ENCODE measurements at places on chromosomes 3 and 15.

DNA sequence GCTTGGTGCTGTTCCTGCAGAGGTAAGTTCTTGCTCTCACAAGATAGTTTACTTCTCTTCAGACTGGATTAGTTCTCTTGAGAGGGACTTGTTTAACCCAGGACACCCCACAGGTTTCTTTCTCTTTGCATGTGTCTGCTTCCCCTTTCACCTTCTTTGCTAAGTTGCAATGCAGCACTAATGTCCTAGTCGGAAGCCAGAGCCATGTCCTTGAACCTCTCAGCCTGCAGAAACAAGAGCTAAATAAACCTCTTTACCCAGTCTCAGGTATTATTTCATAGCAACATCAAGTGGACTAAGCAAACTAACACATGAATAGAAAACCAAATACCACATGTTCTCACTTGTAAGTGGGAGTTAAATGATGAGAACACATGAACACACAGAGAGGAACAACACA lies 915.2 kb downstream of the NSUN3 start:
- no peak for DNase-seq

- DNase-seq: no peak
These were observed 558.3 kb downstream of the NAALADL2 start for GRCh38 chr3:175417426-175417825.

DNA sequence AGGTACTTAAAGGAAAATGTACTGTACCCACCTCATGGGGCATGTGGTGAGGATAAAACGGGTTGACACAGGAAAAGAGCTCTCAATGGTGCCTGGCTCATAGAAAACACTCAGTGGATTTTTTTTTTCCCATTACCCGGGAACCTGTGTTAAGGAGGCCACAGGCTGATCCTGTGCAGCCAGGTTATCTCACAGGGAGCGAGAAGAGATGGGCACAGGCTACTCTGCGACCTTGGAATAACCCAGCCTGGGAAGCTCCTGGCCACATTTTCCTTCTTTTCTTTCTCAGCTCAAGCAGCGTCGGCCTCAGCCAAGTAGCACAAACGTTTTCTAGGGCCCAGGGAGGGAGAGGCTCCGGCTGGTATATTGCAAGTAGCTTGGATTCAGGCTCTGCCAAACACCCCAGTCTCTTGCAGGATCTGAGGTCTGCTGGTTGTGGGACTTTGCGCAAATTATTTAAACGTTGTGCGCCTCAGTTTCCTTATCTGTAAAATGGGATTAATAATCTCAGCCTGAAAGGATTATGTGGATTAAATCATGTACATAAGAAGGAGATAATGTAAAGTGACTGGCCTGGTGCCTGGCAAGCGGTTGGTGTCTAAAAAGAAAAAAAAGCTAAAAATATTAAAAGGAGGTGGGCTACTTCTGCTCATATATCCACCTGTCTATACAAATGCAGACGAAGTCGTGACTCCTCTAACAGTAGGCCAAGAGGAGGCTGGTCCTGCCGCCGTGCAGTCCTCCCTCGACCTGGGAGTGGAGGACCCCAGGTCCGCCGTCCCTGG lies 2.2 kb downstream of the FURIN start:
- no peak for DNase-seq

GRCh38 chr3:22632536-22632935 lies 570.6 kb upstream of the UBE2E2 start:
- DNase-seq: no peak

GRCh38 chr3:26058901-26059321 lies 269.0 kb downstream of the OXSM start:
- no peak for DNase-seq

DNA sequence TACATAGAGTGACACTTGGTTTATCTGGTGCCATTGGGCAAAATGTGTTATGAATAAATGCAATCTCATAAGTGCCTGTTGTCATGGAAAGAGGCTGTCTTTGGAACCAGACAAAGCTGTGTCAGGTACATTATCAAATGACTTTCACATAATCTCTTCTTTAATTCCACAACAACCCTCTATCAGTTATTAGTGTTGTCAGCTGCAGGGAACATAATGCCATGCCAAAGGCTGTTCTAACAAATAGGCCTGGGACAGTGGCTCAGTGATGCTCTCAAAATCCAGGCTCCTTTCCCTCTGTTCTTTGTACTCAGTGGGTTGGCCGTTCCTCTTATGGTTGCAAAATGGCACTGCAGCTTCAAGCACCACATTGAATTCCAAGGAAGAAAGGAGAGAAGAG lies 91.8 kb downstream of the ADAMTSL3 start:
- no peak for DNase-seq

GRCh38 chr3:104206925-104207324 lies 1159.8 kb upstream of the ALCAM start:
- no peak for DNase-seq

DNA sequence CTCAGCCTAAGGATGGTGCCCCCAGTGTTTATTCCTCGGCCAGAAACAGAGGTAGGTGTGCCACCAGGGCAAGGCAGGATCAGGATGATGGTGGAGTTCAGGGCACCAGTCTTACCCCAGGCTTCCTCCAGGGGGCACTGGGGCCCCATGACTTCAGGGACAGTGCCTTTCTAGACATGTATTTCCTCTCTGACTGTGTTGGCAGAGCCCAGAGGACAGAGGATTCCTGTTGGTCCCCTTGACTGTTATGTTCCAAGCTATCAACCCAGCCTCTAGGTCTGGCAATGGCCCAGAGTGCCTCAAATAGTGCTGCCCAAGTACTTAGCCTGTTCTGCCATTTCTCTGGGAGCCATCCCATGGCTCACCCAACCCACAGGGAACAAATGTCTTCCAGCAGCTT lies 2.8 kb downstream of the HEMK1 start:
- DNase-seq: peak; percentile 87

DNA sequence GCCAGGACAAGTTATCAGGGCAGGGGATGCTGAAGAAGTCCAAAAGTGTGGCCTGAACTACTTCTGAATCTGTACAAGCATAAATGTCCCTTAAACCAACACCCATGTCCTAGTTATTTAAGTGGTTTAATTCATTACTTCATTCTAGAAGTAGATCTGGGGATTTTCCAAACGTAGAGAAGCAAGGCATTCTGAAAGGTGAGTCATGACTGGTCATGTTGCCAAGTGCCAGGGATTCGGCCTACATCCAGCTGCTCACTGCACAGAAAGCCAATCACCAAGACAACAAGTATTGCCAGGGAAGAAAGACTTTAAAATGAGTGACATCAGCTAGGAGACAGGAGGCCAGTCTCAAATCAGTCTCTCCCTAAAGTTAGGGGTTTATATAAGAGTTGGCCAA lies 396.6 kb downstream of the GABRB3 start:
- DNase-seq: no peak

- no peak for DNase-seq
These were observed 25.5 kb downstream of the SLC35A5 start for GRCh38 chr3:112587336-112587735.

DNA sequence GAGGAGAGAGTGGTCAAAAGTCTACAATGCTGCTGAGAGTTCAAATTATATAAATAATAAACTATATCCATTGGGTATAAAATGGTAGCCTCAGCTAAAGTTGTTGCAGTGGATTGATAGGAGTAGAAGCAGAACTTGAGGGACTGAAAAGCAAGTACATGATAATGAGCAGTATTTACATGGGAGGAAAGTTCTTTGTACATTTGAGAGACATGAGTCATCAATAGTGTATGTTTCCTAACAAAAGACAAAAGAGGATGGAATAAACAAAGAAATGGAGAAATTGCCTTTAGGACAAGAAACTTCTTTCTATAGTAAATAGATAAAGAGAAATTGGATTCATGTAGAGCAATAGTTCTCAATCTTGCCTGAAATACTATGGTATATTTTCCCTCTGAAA lies 110.0 kb upstream of the PLSCR5 start:
- DNase-seq: no peak

DNA sequence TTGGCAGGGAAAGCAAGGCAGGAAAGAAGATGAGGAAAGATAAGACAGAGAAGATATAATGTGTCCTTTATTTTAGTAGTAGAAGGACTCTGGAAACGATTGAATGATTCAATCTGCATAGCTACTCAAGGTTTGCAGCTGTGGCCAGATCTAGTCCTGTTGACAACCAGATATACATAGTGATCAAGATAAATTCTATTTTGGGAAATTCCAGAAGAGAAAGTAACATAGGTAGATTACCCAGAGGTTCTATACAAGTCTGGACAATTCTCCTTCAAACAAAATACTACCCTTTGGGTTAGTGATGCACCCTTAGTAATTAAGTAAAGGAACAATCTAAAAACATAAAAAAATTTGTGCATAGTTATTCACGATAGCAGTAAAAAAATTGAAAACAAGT lies 9.4 kb downstream of the TERC start:
- DNase-seq: no peak

DNA sequence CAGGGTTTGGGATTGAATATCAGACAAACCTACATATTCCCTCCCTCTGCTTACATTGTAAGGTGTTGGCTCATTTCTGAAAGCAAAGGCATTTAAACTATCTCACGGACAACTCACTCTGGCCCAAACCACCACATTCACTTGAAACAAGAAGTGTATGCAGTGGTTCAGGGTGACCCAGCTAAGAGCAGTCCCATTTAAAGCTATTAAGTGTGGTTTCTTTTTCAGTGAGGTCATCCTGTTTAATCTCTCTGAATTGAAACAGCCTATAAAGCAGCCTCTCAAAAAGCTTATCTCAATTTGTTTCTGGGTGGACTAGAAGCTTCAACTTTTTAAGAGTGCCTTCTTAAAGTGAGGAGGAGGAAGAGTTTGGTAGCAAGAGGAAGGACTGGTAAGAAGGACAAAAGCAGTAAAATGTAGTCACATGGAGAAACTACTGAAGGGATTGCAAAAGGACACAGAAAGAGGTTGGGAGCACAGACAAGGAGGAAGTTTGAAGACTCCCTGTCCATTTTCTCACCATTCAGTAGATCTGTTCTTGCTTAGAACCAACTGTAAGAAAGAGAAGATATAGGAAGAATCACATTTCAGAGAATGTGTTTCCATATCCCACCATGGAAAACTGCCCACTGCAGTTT lies 151.6 kb downstream of the TMCO5A start:
- DNase-seq: no peak

DNA sequence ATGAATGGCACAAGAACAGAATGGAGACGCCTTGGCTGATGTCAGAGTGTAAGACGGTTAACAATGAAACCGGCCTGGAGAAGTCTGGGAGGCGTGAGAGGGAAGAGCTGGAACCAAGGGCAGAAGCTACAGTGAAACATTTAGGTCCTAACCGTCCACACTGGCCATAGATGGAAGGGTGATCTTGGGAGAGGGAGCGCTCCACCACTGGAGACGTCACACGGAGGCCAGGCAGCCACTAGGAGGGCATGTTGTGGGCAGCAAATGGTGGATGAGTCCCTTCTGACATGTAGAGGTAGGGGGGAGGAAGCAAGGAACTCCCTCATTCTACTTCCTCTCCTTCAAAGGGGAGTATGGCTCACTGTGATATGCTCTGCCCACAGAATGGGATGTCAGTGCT lies 23.8 kb downstream of the FEM1B start:
- no peak for DNase-seq

DNA sequence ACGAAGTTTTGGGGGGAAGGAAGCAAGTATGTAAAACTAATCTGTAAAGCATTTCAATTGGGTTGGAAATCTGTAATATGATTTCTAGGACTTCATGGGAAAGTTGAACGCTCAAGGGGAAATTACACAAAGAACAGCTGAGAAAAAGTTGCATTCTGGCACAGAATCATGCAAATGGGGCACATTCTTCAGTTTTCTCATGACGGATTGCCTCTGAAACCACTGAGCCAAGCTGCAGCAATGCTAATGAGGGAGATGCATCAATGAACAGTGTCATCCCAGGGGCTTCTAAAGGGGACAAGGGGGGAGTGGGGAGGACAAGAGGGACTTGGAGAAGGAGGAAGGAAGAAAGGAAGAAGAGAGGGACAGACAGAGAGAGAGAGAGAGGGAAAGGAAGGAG lies 291.4 kb upstream of the ATP11B start:
- DNase-seq: no peak

- no peak for DNase-seq
These were observed 48.4 kb downstream of the CCNL1 start for GRCh38 chr3:157111518-157111917.

DNA sequence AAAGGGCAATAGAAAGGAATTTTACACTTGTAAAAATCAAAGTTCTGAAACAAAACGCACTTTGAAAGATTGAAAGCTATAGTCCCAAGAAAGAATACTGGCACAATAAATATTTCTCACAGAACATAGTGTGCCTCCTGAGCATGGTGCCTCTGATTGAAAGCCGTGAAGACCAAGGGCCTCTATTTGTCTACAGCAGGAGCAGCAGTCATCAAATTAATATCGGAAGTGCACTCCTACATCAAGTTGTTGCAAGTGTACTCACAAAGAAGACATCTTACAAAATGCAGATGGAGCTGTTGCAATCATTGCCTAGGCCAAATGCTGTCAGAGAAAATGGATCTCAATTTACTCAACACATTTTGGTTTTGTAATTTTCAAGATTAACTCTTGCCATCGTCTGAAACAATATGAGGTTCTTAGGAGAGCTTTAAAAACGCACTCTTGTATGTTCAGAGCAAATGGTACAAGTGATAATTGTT lies 9.2 kb upstream of the WDR49 start:
- peak; percentile 17 for DNase-seq

GRCh38 chr3:71217640-71218222 lies 365.8 kb downstream of the FOXP1 start:
- no peak for DNase-seq

DNA sequence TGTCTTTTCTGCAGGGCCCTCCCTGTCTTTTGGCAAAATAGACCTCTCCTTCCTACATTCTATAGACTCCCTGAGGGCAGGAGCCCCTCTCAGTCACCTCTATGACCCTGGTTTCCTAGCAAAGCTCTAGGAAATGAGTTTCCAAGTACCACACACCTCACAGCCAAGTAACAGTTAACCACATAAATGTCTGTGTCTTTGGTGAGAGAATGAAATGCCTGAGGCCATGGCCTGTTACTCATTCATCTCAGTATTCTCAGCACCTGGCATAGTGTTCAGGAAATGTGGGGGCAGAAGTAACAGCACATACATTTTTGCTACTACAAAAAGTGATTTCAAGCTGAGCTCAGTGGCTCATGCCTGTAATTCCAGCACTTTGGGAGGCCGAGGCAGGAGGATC lies 21.0 kb downstream of the RFT1 start:
- DNase-seq: no peak

DNA sequence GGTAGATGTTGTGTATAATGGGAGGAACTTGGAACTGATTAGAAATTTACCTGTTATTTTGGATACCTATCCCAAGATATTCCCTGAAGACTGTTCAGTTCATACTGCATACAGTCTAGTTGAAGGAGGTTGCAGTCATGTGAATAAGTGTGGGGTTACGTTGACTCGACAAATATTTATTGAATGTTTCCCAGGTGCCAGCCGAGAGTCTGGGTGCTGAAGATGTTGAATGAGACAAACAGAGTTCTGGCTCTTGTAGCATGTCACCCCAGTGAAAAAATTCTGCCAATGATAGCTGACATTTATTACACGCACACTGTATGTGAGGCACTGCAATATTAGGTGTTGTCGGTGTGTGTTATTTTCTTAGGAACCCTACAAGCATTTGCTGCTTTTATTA lies 176.0 kb downstream of the KCNMB2 start:
- no peak for DNase-seq

DNA sequence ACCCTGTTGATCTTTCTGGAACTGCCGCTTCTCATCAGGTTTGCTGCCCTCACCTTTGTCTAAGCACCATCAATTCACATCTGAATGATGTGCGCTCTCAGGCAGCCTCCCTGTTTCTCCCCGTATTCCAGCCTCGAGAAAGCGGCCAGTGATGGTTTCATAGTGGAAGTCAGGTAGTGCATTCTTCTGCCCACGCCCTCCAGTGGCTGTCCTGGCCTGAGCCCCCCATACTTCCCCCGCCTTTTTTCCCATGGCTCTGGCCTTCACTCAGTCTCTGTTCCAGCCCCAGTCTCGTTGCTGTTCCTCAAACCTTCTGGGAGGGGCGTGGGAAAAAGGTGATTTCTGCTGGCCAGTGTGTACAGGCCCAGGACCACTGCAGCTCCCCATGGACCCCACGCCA lies 101.3 kb downstream of the ASB7 start:
- no peak for DNase-seq
